ENCODE measurements at places on chromosomes 12 and 14. TPM values are rescaled to one million over a fixed set of nuclear protein-coding genes. Genes with fewer than 3 reads are reported as not detected.

DNA sequence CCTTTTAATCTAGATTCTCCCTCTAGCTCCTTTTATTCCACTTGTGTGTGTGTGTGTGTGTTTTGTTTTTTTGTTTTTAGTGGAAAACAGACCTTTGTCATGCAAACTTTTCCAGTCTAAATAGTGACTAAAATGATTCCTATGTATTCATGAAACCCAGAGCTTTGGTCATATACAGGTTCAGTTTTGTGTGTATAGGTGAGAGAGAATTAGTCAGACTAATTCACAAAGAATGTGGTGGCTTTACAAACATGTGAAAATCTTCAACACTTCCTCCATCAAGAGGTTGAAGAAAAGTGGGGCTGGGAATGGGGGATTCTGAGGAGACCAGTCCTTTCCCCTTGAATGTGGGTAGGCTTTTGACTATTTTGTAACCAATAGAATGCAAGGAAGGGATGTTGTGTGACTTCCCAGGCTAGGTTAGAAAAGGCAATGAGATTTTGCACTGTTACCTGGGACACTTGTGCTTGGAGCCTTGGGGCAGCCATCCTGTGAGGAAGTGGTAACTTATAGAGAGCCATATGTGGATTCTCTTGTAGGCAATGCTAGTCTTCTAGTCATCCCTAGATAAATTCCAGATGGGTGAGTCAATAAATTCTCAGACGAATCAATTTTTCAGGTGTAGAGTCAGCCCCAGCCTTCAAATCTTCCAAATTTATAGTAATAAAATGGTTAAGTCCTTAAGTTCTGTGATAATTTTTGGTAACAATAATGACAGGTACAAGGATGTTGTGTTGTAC lies 236.1 kb downstream of the CEP128 start:
- H3K4me1 ChIP-seq = no peaks in the 10 kb centered on the region

- H3K4me1 ChIP-seq = no peaks in the 10 kb centered on the region
- H3K27ac ChIP-seq = no peak overlapping the region
- H3K4me3 ChIP-seq = no peak overlapping the region
Measured at GRCh38 chr14:88952901-88953300, 128.4 kb downstream of the TTC8 start.

GRCh38 chr12:120259418-120260202 lies 5.9 kb downstream of the PXN start:
- no peak overlapping the region for H3K4me3 ChIP-seq
- H3K36me3 ChIP-seq = no peaks in the 10 kb centered on the region
- H3K4me1 ChIP-seq = peaks cover 18% of the 10 kb centered on the region
- no peaks in the 10 kb centered on the region for H3K27me3 ChIP-seq
- DNase-seq = no peak

Gene CARMIL3
- total RNA-seq = 0.29 TPM

DNA sequence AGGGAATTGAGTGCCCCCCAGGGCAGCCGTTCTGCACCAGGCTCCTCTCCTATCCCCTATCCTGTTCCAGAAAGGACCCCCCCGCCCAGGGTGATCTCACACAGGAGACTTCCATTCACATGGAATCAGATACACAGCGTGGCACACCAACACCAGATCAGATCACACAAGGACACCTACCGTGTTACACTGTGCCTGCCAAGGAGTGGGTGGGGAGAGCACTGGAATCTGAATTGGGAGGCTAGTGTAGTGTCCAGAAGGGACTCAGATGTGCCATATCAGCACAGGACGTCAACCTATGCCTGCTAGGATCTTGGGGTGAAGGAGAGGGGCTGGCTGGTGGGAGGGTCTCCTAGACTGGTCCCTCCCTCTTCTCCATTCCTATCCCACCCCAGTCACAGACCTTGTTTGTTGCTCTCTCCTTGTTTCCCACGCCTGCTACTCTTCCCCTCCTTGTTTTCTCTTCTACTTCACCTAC lies 2.3 kb downstream of the PTMS start:
- H3K4me1 ChIP-seq = peaks cover 15% of the 10 kb centered on the region
- no peaks in the 10 kb centered on the region for H3K36me3 ChIP-seq
- H3K27me3 ChIP-seq = peaks cover 5% of the 10 kb centered on the region
- H3K27ac ChIP-seq = peak overlapping the region; percentile 83
- peak; percentile 38 for DNase-seq

Gene NTF3
- total RNA-seq = 0.37 TPM

Gene HOXC13
- not detected for total RNA-seq

DNA sequence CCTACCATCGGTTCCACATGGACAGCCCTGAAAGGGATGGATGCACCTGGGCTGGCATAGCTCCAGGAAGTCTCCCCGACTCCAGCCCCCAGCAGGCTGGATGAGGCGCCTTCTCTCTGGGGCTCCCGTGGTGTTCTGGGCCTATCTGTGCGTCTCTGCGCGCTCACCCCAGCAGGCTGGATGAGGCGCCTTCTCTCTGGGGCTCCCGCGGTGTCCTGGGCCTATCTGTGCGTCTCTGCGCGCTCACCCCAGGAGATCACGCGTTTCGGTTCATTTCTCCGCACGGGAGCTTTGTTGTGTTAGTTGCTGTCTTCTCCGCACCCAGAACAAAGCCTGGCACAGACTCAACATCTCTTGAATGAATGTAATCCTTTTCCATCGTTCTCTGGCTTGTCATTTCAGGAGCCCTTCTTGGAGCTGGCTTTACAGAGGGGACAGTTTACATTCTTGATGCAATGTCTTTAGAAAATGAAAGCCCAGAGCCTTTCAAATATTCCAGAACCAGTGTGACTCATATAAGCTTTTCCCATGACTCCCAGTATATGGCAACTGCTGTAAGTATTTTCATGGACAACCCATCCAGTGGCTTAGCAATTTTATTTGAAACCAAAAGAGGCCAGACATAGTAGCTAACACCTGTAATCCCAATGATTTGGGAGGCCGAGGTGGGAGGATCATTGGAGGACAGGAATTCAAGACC lies 40.3 kb downstream of the CFAP251 start:
- no peak overlapping the region for H3K4me3 ChIP-seq
- no peaks in the 10 kb centered on the region for H3K27me3 ChIP-seq
- DNase-seq = no peak
- H3K4me1 ChIP-seq = no peaks in the 10 kb centered on the region
- H3K27ac ChIP-seq = no peak overlapping the region

GRCh38 chr12:21774358-21775132 lies at the start of gene KCNJ8:
Gene KCNJ8 (minus strand): TSS chr12:21774706. CDS start chr12:21773616, 1,090 bp downstream.
- no peaks in the 10 kb centered on the region for H3K36me3 ChIP-seq
- no peaks in the 10 kb centered on the region for H3K4me1 ChIP-seq
- no peaks in the 10 kb centered on the region for H3K27me3 ChIP-seq
- no peak for DNase-seq
- H3K4me3 ChIP-seq = peak within 1 kb of the TSS; percentile 38
- no peak within 1 kb of the TSS for H3K27ac ChIP-seq

DNA sequence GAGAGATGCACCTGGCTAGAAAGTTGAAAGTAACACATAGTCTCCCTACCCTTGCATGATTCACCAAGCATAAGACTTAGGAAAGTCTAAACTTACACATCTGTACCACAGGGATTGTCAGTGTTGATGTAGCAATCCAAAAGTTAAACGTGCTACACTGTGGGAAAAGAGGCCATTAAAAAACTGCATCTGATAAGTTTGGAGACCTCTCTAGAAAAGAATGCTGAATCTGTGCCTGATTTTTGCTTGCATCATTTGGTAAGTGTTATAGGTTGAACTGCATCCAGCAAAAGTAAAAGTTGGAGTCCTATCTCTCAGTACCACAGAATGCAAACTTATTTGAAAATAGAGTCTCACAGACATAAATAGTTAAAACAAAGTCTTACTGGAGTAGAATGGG lies 126.6 kb downstream of the SLC6A15 start:
- H3K27ac ChIP-seq = no peak overlapping the region
- no peaks in the 10 kb centered on the region for H3K27me3 ChIP-seq

DNA sequence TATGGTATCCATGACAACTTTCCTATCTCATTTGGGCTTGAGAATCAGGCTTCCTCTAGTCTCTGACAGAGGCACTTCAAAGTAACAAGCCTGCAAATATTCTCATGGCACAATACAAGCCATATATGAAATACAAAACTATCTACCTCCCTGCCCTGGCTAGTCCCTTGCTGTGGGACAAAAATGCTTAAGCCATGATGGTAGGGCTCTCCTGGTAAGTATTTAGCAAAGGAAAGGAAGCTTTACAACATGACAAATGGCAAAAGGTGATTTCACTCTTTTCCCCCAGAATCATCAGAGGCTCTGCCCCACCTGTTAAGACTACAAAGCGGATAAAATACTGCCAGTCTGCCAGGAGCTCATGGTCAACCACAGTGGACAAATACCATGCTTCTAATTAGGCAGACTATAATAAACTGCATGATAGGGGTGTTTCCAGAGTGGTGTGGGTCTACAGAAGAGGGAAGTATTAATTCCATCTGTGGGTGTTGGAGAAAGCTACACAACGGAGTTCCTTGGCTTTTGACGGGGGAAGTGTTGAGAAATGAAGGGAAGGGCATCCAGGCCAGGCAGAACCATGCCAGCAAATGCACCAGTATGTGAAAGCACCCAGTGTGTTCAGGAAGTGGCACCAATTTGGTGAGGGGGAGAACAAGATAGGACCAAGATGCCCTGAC lies 92.9 kb downstream of the SPTSSA start:
- no peaks in the 10 kb centered on the region for H3K27me3 ChIP-seq
- H3K4me1 ChIP-seq = no peaks in the 10 kb centered on the region

GRCh38 chr12:53987787-53988230 lies 2.9 kb downstream of the HOXC10 start:
- H3K4me1 ChIP-seq = no peaks in the 10 kb centered on the region
- peaks cover 96% of the 10 kb centered on the region for H3K27me3 ChIP-seq
- no peak overlapping the region for H3K4me3 ChIP-seq
- no peak for DNase-seq
- no peak overlapping the region for H3K27ac ChIP-seq
- H3K36me3 ChIP-seq = no peaks in the 10 kb centered on the region

Gene DDX23
- total RNA-seq = 87.2 TPM

DNA sequence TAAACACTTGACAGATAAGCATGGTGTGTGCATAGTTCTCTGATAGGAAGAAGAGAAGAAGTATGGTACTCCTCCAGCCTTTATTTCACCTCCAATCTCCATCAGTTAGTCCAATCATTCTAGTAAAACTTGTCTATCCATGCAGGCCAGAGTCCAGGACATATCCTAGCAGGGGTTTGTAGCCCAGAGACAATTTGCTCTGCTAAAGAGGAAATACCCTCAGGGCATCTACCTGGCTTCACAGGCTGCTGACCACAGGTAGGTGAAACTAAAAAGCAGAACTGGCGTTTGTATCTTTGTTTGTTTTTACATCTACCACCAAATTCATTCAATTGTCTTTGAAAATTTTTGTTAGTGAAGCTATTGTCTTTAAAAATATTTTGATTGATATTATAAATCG lies 717.6 kb downstream of the FSCB start:
- no peak overlapping the region for H3K27ac ChIP-seq
- no peaks in the 10 kb centered on the region for H3K27me3 ChIP-seq
- no peaks in the 10 kb centered on the region for H3K36me3 ChIP-seq
- H3K4me3 ChIP-seq = no peak overlapping the region

GRCh38 chr12:23221926-23222325 lies 597.0 kb downstream of the ETNK1 start:
- no peaks in the 10 kb centered on the region for H3K27me3 ChIP-seq
- H3K4me3 ChIP-seq = no peak overlapping the region
- no peaks in the 10 kb centered on the region for H3K4me1 ChIP-seq

DNA sequence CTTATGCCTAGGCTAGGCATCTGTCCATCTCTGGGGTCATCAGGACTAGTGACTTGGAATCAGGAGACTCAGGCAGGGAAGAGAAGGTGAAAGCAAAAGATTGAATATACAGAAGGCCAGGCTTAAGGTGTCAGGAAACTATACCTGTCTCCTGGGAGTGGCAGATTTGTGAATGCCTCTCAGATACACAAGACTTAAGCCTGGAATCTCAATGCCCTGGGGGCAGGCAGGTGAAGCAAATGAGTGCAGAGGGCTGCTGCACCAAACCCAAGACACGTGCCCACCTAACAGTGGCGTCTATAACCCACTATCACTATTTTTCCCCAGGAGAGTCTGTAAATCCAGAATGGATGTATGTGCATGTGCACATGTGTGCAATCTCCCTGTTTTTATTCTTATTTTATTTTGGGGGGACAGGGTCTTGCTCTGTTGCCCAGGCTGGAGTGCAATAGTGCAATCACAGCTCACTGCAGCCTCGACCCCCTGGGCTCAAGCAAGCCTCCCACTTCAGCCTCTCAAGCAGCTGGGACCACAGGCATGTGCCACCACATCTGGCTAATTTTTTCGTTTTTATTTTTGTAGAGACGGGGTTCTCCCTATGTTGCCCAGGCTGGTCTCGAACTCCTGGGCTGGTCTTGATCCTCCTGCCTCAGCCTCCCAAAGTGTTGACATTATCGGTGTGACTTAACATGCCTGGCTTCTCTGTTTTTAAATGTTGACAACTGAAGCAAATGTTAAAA lies 31.9 kb upstream of the FOS start:
- H3K4me1 ChIP-seq = no peaks in the 10 kb centered on the region
- DNase-seq = no peak
- H3K27me3 ChIP-seq = no peaks in the 10 kb centered on the region
- no peak overlapping the region for H3K27ac ChIP-seq
- no peak overlapping the region for H3K4me3 ChIP-seq

Gene NTN4
- 12.4 TPM for total RNA-seq

GRCh38 chr14:78316052-78316451 lies 145.9 kb downstream of the NRXN3 start:
- DNase-seq = no peak
- no peak overlapping the region for H3K27ac ChIP-seq
- no peaks in the 10 kb centered on the region for H3K36me3 ChIP-seq
- H3K27me3 ChIP-seq = no peaks in the 10 kb centered on the region
- no peak overlapping the region for H3K4me3 ChIP-seq
- no peaks in the 10 kb centered on the region for H3K4me1 ChIP-seq

GRCh38 chr12:53940443-53941014 lies 1.9 kb downstream of the HOXC13 start:
- no peak for DNase-seq
- no peaks in the 10 kb centered on the region for H3K36me3 ChIP-seq
- H3K27me3 ChIP-seq = peaks cover 87% of the 10 kb centered on the region
- no peak overlapping the region for H3K4me3 ChIP-seq
- H3K4me1 ChIP-seq = no peaks in the 10 kb centered on the region
- no peak overlapping the region for H3K27ac ChIP-seq

Gene ANKRD9
- total RNA-seq = 107 TPM

Gene JKAMP
- 34.0 TPM for total RNA-seq

DNA sequence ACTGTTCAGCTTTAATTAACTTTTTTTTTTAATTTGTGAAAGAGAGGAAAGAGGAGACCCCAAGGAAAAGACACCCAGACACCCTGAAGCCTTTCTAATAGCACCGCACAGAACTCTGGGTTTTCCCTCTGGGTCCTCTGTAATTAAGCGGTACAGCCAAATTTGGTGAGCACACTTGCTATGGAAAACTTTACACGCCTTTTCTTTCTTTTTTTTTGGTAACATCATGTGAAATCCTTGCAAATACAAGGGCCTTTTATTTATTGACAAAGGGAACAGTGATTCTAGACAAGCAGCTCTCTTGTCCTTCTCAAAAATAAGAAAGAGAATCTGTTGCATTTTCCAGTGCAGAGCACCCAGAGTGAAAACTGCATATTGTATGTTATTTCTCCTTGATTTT lies 44.4 kb upstream of the CPM start:
- H3K27ac ChIP-seq = no peak overlapping the region
- no peaks in the 10 kb centered on the region for H3K36me3 ChIP-seq
- no peaks in the 10 kb centered on the region for H3K4me1 ChIP-seq
- no peaks in the 10 kb centered on the region for H3K27me3 ChIP-seq

Gene KRT6B
- 1.4 TPM for total RNA-seq

Gene SELPLG
- 2.5 TPM for total RNA-seq

GRCh38 chr14:21825149-21825743 lies 151.6 kb upstream of the OR4E1 start:
- H3K4me3 ChIP-seq = no peak overlapping the region
- H3K27me3 ChIP-seq = no peaks in the 10 kb centered on the region
- H3K4me1 ChIP-seq = no peaks in the 10 kb centered on the region

GRCh38 chr14:70748422-70748821 lies 60.9 kb downstream of the MAP3K9 start:
- H3K36me3 ChIP-seq = no peaks in the 10 kb centered on the region
- no peaks in the 10 kb centered on the region for H3K27me3 ChIP-seq
- no peak overlapping the region for H3K4me3 ChIP-seq
- H3K4me1 ChIP-seq = no peaks in the 10 kb centered on the region
- DNase-seq = no peak

Gene BDKRB1
- 5.5 TPM for total RNA-seq
